Esophagus muscularis mucosa (tissue), 4 donors: ENCODE measurements at places on chromosomes 7 and 10. TPM values are rescaled to one million over a fixed set of nuclear protein-coding genes. Genes with fewer than 3 reads are reported as not detected.

The MYH16 gene
- not detected for total RNA-seq

The EPHB6 gene
- total RNA-seq: 5.4 TPM

The RAB11FIP2 gene
- total RNA-seq: 34.8 TPM

The SPDYE1 gene
- total RNA-seq: not detected

The MRC1 gene
- 69.6 TPM for total RNA-seq

The MRLN gene
- not detected for total RNA-seq

The SAMD9L gene
- total RNA-seq: 6.6 TPM

The UPK3B gene
- total RNA-seq: 0.84 TPM

The WASHC2C gene
- total RNA-seq: 28.7 TPM

DNA sequence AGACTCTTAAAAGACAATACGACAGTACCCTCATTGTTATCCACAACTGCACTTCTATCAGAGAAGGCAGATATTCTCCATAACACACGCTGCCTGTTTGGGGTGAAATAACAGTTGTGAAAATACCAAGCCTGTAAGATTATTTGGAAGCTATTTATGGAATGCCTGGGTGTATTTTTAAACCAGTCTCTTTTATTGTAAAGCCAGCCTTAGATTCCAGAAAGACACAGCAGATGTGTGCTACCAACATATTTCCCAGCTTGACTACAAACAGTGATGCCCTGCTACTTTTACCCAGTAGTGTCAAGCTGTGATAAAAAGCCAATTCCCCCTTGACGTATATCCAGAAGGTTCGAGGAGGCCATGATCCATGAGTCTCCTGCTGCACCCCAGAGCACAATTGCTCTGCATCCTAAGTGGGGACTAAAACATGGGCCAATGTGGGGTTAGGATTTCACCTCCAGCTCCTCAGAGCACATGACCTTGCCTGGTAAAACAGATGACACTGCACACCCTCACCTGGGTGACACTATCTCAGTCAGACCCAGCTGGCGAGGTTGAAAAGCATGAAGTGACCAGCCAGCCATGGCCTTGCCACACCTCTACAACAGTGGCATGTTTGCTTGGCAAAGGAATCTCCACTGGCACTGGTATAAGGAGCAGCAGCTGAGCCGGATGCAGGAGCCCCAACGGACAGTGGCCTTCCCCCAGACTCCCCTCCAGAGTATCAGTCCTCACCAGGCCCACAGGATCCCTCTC is 62.2 kb downstream of the GFRA1 start:
- H3K4me1 ChIP-seq: no peaks in the 10 kb centered on the region
- no peak for DNase-seq
- no peaks in the 10 kb centered on the region for H3K27me3 ChIP-seq
- H3K36me3 ChIP-seq: no peaks in the 10 kb centered on the region
- no peak overlapping the region for H3K4me3 ChIP-seq

- no peak overlapping the region for H3K27ac ChIP-seq
- no peaks in the 10 kb centered on the region for H3K36me3 ChIP-seq
- H3K4me3 ChIP-seq: no peak overlapping the region
- peaks cover 9% of the 10 kb centered on the region for H3K4me1 ChIP-seq
Measured at GRCh38 chr7:106978425-106979420, 65.8 kb upstream of the PRKAR2B start.

- no peak for DNase-seq
- H3K4me1 ChIP-seq: no peaks in the 10 kb centered on the region
- no peaks in the 10 kb centered on the region for H3K27me3 ChIP-seq
- no peak overlapping the region for H3K27ac ChIP-seq
- H3K36me3 ChIP-seq: no peaks in the 10 kb centered on the region
Measured at GRCh38 chr10:128982616-128982915, 484.5 kb upstream of the MGMT start.

DNA sequence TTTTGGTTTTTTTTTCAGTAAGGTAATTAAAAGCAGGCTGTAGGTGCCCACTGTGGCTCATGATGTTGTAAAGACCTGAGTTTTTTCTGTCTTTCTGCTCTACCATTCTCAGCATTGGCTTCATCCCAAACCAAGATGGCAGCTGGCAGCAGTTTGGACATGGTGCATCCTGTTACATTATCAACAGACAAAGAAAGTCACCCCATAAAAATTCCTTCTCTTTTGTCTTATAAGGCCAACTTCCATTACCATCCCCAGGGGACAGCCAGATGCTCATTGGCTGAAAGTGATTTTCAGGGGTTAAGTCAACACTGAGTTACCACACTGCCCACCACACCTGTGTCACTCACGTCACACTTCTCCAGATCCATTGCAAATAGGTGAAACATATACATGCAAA is 558.4 kb downstream of the SDK1 start:
- no peak overlapping the region for H3K27ac ChIP-seq
- no peak for DNase-seq
- H3K36me3 ChIP-seq: no peaks in the 10 kb centered on the region
- H3K4me3 ChIP-seq: no peak overlapping the region
- H3K27me3 ChIP-seq: no peaks in the 10 kb centered on the region

DNA sequence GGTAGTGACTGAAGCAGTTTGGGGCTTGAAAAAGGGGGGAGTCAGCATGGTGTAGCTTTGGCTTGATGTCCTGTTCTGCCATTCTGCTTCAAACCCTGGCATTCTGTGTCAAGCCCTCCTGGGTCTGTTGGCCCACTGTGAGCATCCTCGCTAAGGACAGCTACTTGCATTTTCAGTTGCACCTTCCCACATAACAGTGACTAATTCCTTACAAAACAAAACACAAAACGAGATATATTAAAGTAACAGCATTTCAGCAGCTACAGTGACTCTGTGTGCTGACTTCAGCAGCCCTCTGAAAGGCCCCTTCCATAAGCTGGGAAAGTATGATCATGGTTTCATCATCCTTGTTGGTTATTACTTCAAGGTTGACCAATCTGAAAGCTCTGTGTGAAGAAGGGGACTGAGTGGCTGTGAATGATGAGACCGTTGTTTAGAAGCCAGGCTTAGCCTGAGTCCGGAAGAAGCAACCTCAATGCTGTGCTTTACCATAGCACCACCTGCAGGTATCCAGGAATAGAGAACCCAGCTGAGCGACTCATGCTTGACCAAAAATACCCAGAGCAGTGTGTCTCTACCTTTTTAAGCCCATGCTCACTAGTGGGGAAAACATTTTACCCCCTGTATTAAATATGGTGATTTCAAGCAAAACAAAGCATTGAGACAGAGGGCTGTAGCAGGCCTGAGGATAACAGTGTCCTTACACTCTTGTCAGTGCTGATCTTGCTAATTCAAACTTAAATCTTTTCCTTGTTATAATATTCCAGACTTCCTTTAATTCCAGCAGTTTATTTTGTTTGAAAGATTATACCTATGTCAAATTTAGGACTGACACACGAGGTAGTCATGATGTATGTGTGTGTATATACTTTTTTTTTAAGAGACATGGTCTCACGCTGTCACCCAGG is 42.6 kb upstream of the CC2D2B start:
- H3K27ac ChIP-seq: peak overlapping the region; percentile 62
- no peaks in the 10 kb centered on the region for H3K27me3 ChIP-seq
- DNase-seq: peak; percentile 91
- H3K36me3 ChIP-seq: no peaks in the 10 kb centered on the region
- H3K4me1 ChIP-seq: peaks cover 8% of the 10 kb centered on the region

DNA sequence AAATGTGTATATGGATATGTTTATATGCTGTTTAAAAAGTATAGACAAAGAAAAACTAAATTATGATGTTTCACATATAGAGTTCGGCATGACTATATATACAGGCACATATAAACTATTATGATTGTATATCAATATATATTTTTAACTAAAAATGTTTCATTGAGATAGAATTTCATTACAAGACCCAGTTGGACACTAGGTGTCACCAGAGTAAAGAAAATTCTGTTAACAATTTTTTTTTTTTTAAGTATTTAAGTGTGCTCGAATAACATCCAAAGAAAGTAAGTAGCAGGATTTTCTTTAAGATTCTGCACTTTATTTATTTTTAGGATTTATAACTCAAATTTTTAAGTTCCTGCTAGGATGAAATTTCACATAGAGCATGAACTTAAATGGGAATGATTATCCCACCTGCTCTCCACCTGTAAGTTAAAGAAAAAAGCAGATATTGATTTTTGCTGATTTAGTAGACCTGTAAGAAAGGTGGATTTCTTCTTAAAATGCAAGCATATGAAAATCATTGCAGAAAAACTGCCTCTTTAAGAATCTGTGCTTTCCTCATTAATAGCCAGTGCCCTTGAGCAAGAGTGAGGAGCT is 961.5 kb downstream of the PCDH15 start:
- DNase-seq: no peak
- H3K4me1 ChIP-seq: no peaks in the 10 kb centered on the region
- no peak overlapping the region for H3K4me3 ChIP-seq
- H3K27ac ChIP-seq: no peak overlapping the region
- no peaks in the 10 kb centered on the region for H3K27me3 ChIP-seq
- no peaks in the 10 kb centered on the region for H3K36me3 ChIP-seq

GRCh38 chr7:116588225-116588624 is 63.4 kb downstream of the CAV1 start:
- no peak overlapping the region for H3K4me3 ChIP-seq
- H3K36me3 ChIP-seq: no peaks in the 10 kb centered on the region
- H3K27ac ChIP-seq: peak overlapping the region; percentile 38

- peaks cover 18% of the 10 kb centered on the region for H3K27me3 ChIP-seq
- no peaks in the 10 kb centered on the region for H3K36me3 ChIP-seq
- H3K4me3 ChIP-seq: no peak overlapping the region
- no peak for DNase-seq
- no peak overlapping the region for H3K27ac ChIP-seq
- H3K4me1 ChIP-seq: peaks cover 4% of the 10 kb centered on the region
Measured at GRCh38 chr10:48705401-48705938, 20.8 kb downstream of the WDFY4 start.

- DNase-seq: no peak
- H3K27ac ChIP-seq: no peak overlapping the region
- peaks cover 10% of the 10 kb centered on the region for H3K4me1 ChIP-seq
- no peak overlapping the region for H3K4me3 ChIP-seq
- H3K36me3 ChIP-seq: peaks cover 70% of the 10 kb centered on the region
Measured at GRCh38 chr10:341081-341740, 206.0 kb downstream of the ZMYND11 start.

DNA sequence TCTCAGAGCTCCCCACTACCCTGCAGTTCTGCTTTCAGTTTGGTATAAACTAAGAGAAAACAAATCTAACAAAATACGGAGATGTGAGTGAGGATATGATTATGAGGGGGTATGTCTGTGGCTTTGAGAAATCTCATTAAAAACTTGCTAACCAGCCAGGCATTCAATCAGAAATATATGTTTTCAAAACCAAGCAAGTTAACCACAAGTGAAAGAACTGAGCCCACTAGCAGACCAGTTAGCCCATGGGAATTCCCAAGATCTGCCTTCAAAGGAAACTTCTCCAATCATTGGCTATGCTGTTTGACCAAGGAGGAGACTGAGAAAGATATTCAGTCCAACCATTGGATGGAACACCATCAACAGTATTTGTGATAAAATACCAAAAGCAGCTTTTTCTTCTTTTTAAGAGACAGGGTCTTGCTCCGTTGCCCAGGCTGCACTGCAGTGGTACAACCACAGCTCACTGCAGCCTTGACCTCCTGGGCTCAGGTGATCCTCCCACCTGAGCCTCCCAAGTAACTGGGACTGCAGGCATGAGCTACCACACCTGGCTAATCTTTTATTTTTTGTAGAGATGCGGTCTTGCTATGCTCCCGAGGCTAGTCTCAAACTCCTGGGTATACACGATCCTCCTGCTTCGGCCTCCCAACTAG is 41.2 kb downstream of the FGFR2 start:
- no peaks in the 10 kb centered on the region for H3K36me3 ChIP-seq
- H3K27me3 ChIP-seq: no peaks in the 10 kb centered on the region
- H3K27ac ChIP-seq: no peak overlapping the region
- peaks cover 24% of the 10 kb centered on the region for H3K4me1 ChIP-seq
- H3K4me3 ChIP-seq: no peak overlapping the region

- no peaks in the 10 kb centered on the region for H3K27me3 ChIP-seq
- no peaks in the 10 kb centered on the region for H3K4me1 ChIP-seq
- H3K36me3 ChIP-seq: no peaks in the 10 kb centered on the region
- no peak overlapping the region for H3K27ac ChIP-seq
Measured at GRCh38 chr7:111459757-111460280, 102.5 kb downstream of the IMMP2L start.

DNA sequence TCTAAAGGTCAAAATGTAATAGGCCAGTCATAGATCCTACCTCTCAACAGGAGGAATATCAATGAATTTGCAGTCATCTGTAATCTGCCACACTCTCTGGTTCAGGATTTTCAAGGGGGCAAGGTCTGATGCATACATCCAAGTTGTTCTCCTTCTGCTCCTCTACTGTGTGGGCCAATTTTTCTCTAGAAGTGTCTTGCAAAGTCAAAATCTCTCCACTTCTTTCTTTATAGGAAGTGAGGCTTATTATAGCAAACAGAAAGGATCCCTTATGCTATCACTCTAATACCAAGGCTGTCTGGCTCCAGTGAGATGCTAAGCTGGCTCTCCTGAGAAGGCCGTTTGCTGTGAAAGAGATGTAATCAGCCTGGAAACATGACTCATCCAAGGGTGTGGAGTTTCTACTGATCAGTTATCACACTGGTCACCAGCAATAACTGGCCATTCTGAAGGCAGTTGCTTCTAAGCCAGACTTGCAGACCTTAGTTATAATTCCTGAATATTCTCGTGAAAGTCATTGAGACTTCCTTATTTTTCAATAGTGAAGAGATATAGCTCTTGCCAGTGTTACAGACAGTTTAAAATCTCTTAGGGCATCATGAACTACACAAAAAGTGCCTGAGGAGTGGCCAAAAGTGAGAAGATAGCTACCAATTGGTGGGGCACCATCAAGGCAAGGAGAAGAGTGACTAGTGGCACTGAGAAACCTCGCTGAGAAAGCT is 43.2 kb upstream of the LRGUK start:
- H3K4me3 ChIP-seq: no peak overlapping the region
- H3K27ac ChIP-seq: no peak overlapping the region
- DNase-seq: peak; percentile 64

- peak; percentile 92 for DNase-seq
- no peak overlapping the region for H3K4me3 ChIP-seq
- H3K4me1 ChIP-seq: peaks cover 58% of the 10 kb centered on the region
- no peaks in the 10 kb centered on the region for H3K27me3 ChIP-seq
- no peaks in the 10 kb centered on the region for H3K36me3 ChIP-seq
- H3K27ac ChIP-seq: peak overlapping the region; percentile 92
Measured at GRCh38 chr10:119026301-119027110, 3.0 kb upstream of the NANOS1 start.

- H3K27ac ChIP-seq: no peak overlapping the region
- H3K36me3 ChIP-seq: no peaks in the 10 kb centered on the region
- no peaks in the 10 kb centered on the region for H3K27me3 ChIP-seq
Measured at GRCh38 chr10:14592026-14592425, 182.7 kb downstream of the FAM107B start.

DNA sequence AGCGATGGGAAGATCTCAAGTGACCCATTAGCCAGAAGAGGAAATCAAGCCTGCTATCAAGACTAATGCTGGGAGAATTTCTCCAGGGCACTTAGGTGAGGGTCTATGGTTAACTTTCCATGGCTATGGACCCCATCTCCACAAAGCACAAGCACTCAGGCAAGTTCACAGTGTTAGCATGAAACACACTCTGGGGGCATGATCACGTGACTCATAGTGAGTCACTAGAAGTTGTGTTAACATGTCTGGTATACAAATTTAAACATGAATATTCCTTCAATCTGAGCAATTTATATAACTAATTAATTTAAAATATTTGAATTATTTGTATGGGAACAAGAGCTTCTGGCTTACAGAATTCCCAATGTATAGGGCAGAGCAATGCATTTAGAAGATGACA is 131.8 kb downstream of the FAM204A start:
- no peak for DNase-seq
- no peaks in the 10 kb centered on the region for H3K4me1 ChIP-seq
- H3K4me3 ChIP-seq: no peak overlapping the region
- no peaks in the 10 kb centered on the region for H3K36me3 ChIP-seq
- no peak overlapping the region for H3K27ac ChIP-seq
